ENCODE measurements at places on chromosomes 2 and 18. TPM values are rescaled to one million over a fixed set of nuclear protein-coding genes. Genes with fewer than 3 reads are reported as not detected.

Gene SAP130
- total RNA-seq: 11.3 TPM

Gene TMEM247
- not detected for total RNA-seq

Gene IL18RAP
- not detected for total RNA-seq

Gene DYNAP
- not detected for total RNA-seq

Gene MARS2
- total RNA-seq: 4.4 TPM

Gene ABCG8
- not detected for total RNA-seq

Gene GCG
- 0.17 TPM for total RNA-seq

Gene ABHD3
- total RNA-seq: 6.2 TPM

Gene ASPRV1
- not detected for total RNA-seq

Gene SCN7A
- 0.06 TPM for total RNA-seq

Gene PHOSPHO2
- 2.1 TPM for total RNA-seq

Gene RGPD3
- total RNA-seq: 0.11 TPM

Gene ATP8B1
- total RNA-seq: 5.6 TPM

Gene QPCT
- 0.13 TPM for total RNA-seq

Measured in LHCN-M2 (cell line).